ENCODE measurements at places on chromosomes 16 and 17. TPM values are rescaled to one million over a fixed set of nuclear protein-coding genes. Genes with fewer than 3 reads are reported as not detected.
A peak's percentile ranks its signal among the peaks of the same experiment; 100 is the strongest.

Gene AATK
- 7.3 TPM for total RNA-seq

GRCh38 chr17:17181666-17182597 lies 24.2 kb downstream of the PLD6 start:
- DNase-seq: no peak

DNA sequence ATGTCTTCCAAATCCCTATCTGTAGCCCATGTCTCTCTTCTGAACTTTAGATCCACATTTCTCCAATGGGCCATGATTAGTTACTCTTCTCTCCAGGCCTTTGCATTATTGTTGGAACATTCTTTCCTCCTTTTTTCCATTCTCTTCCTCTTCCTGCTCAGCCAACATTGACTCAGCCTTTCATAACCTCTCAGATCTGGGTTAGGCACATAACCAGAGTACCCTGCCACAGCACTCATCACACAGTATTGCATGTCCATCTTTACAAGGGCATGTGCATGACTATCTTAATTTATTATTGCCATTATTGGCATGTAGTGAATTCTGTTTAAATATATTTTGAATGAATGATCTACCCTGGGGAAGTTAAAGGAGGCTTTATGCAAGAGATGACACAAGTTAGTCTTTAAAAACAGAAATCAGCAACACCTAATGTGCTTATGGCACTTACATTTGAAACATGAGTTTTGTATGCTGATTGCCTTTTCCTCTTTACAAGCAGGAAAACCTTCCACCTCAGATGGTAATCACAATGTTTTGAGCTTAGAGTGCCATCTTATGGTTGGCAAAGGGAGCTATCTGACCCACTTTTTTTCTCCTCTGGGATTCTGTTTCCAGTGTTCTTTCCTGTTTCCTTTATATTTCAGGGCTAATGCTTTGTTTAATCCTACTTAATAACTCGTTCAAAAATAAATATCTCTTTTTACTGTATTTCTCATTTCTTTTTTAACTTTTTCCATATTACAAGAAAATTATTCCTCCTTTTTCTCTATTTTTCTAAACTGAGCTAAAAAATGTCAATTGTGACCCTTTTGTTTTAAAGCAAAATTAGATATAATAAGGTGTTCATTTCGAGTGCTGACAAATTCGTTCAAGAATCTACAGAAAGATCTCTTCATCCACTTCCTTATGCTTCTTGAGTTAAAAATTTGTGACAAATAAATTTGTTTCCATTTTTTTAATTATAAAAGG lies 151.0 kb upstream of the RBL2 start:
- peak; percentile 72 for DNase-seq

DNA sequence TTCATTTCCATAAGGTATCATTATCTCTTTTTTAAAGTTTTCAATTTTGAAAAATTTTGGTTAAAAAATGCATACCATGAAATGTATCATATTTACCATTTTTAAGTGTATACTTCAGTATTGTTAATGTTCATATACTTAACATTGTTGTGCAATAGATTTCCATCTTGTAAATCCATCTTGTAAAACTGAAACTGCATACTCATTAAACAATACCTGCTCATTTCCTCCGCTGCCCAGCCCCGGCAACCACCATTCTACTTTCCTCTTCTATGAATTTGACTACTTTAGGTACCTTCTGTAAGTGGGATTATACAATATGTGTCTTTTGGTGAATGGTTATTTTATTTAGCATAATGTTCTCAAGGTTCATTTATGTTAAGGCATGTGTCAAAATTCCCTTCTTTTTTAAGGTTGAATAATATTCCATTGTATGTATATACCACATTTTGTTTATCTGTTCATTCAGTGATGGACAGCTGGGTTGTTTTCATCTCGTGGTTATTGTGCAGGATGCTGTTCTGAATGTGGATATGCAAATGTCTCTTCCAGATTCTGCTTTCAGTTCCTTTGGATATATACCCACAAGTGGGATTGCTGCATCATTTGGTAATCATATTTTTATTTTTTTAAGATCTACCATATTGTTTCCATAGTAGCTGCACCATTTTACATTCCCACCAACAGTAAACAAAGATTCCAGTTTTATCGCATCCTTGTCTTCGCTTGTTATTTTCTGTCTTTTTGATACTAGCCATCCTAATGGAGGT lies 6.7 kb downstream of the CCL2 start:
- DNase-seq: no peak

DNA sequence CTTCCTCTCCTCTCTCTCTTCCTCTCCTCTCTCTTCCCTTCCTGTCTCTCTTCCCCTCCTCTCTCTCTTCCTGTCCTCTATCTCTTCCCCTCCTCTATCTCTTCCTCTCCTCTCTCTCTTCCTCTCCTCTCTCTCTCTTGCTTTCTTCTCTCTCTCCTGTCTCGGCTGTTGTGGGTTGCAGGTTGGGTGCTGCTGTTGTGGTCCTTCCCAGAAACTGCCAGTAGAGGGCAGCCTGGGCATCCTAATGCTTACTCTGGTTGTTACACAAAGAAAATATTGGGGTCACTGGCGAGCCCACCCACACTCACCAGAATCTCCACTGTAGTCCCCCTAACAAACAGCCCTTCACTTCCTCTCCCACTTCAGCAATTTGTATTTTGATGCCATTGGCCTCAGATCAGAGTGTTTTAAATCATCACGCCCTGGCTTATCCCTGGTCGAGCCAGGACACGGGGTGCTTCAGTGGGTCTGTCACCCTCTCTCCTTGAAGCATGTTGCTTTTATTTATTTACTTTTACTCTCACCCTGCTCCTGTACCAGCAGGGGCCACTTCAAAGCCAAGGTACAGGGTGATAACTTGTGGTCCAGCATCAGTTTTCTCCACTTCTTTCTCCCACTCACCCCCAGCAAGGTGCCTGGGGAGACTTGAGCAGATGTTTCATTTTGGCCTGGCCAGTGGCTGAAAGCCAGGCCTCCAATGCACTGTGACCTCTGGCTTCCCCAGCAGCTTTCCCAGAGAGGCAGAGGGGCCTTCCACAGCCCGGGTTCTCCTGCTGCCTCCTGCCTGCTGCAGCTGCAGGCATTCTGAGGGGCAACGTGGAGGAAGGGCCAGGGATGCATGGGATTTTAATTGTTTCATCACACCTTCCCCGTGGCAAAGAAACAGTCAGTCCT lies 4.7 kb upstream of the MMP15 start:
- DNase-seq: peak; percentile 71

All from cerebellum (tissue), 4 donors.